ENCODE measurements at places on chromosomes 2 and 18.

GRCh38 chr18:54119524-54120019, 104.9 kb downstream of the MBD2 start:
- DNase-seq, result no peak

GRCh38 chr2:148303161-148303560, 282.3 kb downstream of the MBD5 start:
- DNase-seq, result no peak

GRCh38 chr2:86570059-86570458, 6.8 kb upstream of the CHMP3 start:
- DNase-seq, result no peak

- no peak for DNase-seq
These were observed 227.1 kb downstream of the HAUS1 start for GRCh38 chr18:46331316-46331715.

- no peak for DNase-seq
These were observed 7.2 kb upstream of the DAW1 start for GRCh38 chr2:227864161-227864756.

- no peak for DNase-seq
These were observed 76.3 kb downstream of the STPG4 start for GRCh38 chr2:47078541-47079482.

GRCh38 chr18:71370095-71370494, 1081.2 kb downstream of the SOCS6 start:
- DNase-seq, result no peak

- peak; percentile 59 for DNase-seq
These were observed 17.6 kb upstream of the BOK start for GRCh38 chr2:241540771-241541561.

DNA sequence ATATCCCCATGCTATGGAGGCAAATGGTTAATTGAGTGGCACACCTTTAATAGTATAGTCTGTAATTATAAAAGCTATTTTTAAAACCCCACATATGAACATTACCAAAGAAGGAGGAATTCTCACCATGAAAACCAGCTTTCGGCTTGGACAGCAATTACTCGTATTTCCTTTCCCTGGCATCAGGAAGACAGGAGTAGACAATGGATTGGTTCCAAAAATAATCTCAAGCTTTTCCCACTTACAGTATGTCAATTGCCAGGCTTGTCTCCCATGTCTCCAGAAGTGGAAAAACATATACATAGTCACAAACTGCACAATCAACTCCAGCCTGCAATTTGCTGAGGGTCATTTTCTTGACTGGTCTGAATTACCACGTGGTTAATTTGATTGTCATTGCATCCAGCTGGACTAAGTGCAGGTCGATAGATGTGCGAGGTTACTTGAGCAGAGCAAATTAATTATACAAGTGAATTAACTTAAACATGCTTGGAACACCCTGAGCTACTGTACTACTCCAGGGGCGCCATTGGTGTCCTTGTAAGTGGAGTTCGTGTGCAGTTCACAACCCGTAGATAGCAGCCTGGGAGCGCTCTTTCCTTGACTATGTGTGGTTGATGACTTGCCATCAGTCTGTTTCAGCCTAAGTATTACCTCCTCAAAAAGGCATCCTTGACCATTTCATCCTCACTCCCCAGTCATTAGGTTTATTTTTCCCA, 124.3 kb upstream of the PELI1 start:
- no peak for DNase-seq

GRCh38 chr2:237598468-237599208, 8.1 kb upstream of the RAB17 start:
- no peak for DNase-seq

GRCh38 chr18:78936251-78937005, 43.2 kb upstream of the SALL3 start:
- no peak for DNase-seq
